Mesendoderm (in vitro differentiated cells): ENCODE measurements at places on chromosomes 16 and 17.

- DNase-seq = no peak
These were observed 5.9 kb downstream of the SLC38A7 start for GRCh38 chr16:58678716-58679115.

GRCh38 chr17:10415161-10415560 is 6.6 kb downstream of the MYH8 start:
- DNase-seq = peak; percentile 18

DNA sequence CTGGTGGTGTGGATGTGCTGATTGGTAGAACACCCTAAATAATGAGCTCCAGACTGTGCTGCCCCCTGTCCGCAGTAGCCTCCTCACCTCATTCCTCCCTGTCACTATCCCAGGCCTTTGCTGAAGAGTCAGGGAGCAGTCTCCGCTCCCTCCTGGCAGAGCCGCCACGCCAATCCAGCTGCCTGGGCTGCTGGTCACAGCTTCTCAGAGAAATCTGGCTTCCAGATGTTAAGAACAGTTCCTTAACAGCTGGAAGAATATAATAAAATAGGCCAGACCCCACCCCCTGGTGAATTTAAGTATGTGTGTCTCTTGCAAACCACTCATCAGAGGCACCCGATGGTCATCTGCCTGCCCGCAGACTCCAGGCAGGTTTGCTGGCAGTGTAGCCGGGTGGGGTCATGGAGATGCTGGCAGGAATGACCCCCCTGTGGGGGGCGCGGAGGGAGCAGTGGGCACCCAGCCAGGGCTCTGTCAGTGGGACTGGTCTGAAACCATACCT is 161.0 kb downstream of the CCDC182 start:
- peak; percentile 67 for DNase-seq

GRCh38 chr17:81682565-81683207 is 911 bp downstream of the ARL16 start:
- DNase-seq = no peak

DNA sequence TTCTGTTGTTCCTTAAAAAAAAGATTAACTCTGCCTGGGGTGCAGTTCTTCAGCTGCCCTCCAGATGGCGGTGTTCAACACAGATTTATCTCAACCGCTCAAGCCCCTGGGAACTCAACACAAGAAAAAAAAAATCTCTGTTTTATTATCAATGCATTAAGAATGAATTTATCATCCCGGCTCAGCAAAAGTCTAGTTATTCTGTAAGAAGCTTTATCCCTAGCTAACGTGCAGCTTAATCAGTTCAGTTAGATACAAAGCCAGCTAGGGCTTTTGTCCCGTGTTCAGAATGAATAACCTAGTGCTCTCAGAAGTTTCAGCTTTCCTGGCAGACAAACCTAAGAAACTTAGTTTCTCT is 475.9 kb upstream of the CCL2 start:
- DNase-seq = peak; percentile 68

DNA sequence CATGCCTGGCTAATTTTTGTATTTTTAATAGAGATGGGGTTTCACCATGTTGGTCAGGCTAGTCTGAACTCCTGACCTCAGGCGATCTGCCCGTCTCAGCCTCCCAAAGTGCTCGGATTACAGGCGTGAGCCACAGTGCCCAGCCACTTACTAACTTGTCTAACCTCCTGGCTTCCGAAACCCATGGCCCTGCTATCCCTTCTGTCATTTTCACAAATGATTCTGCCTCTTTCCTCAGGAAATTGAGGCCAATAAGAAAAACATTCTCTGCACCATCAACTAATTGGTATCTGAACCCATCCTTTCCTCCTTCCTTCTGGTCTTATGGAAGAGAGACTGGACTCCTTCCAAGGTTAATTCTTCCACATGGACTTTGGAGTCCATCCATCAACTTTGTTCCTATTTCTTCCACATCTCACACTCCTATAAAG is 27.9 kb upstream of the TNRC6A start:
- DNase-seq = no peak

- DNase-seq = peak; percentile 11
These were observed 160.4 kb downstream of the ABCA8 start for GRCh38 chr17:68794636-68795434.
